ENCODE measurements at places on chromosomes 7 and 10.

GRCh38 chr10:60917331-60918280 lies 26.4 kb downstream of the RHOBTB1 start:
- DNase-seq, result no peak

DNA sequence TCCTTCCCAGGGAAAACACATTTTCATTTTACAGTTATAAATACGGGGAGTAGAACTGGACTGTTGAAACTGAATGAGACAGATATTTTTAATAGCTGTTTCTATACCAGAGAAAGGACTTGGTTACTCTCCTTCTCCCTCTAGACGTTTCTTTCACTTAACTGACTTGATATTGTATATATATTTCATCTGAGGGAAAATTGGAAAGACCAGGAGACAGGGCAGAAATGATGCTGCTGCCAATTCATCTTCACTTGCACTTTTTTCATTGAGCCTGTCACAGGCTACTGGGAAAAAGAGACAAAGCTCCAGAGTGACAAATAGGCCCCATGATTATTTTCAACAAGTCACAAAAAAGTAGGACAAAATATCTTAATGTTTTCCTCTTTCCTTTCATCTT lies 636.0 kb upstream of the TPK1 start:
- no peak for DNase-seq

- no peak for DNase-seq
Measured at GRCh38 chr10:96411716-96412320, 53.0 kb upstream of the OPALIN start.

- no peak for DNase-seq
Measured at GRCh38 chr7:139709485-139709884, 68.3 kb downstream of the HIPK2 start.

GRCh38 chr7:44757739-44758138 lies 9.1 kb downstream of the ZMIZ2 start:
- DNase-seq, result no peak

- DNase-seq, result no peak
Measured at GRCh38 chr10:96665306-96665705, 55.0 kb downstream of the PIK3AP1 start.

DNA sequence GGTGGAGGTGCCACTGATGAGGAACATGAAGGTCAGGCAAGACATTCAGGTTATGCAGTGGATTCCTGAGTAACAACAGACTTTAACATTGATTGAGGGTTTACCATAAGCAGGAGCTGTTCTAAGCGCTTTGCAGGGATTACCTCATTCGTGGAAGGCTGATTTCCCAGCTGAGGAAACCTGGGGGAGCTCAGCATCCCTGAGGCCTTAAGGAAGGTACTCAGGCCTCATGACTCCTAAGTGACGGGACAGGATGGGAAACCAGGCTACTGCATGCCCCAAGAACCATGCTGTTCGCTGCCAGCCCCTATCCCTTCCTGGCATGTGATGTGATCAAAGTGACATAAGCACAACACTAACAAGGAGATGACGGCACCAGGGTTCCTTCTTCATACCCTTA lies 143.6 kb upstream of the NFE2L3 start:
- no peak for DNase-seq

- DNase-seq, result no peak
Measured at GRCh38 chr10:11913079-11913641, 90.0 kb downstream of the PROSER2 start.
